Lung (tissue), 17 donors: ENCODE measurements at places on chromosomes 4 and X.

DNA sequence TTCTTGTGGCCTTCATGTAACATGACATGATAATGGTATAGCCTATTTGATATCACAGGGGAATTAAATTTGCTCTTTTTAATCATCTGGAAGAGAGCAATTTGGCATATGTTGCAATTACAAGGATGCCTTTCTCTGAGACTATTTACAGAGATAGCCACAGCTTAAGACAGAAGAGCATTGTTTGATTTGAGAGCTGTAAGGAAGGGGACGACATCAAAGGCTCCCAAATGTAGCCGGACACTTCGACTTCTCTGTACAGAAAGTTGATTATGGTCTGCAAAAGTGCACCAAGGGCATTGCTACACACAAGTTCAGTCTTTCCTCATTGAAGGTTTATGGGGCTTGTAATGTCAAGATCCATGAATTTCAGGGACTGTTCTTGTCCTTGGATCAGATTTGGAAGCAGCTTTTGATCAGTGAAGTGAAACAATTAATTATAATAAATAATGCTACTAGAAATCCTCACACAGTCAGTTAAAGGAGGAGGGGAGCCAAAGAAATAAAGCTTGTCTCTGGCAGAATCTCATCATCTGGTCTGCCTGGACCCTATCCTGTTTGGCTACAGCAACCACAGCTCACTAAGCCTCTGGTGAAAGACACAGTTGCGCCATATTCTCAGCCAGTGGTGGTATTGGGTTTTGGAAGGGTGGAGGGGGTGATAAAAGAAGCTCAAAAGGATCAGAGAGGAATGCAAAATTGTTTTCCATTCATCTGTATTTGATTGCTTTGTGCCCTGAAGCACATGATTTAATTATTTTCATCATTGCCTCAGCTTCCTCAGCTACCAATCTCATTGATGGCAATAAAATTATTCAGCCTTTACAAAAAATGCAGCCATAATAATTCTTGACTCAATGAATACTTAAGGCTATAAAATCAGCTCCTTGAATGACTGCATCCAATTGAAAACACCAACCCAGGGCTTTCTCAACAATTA lies 654.3 kb upstream of the LCORL start:
- no peak for DNase-seq

- peak; percentile 99 for DNase-seq
These were observed at the start of gene SLC25A6 for GRCh38 chrX:1391707-1392375. TSS of gene SLC25A6 (minus strand) at chrX:1392113. CDS start at chrX:1392009, 104 bp downstream.

- DNase-seq, result no peak
These were observed 138.3 kb upstream of the PUDP start for GRCh38 chrX:7286168-7286837.

GRCh38 chrX:11739776-11740175 lies 18.3 kb upstream of the MSL3 start:
- no peak for DNase-seq

GRCh38 chrX:115689931-115690330 lies 129.0 kb downstream of the PLS3 start:
- DNase-seq, result no peak

- DNase-seq, result no peak
These were observed 12.4 kb downstream of the NKX1-1 start for GRCh38 chr4:1393866-1394265.

DNA sequence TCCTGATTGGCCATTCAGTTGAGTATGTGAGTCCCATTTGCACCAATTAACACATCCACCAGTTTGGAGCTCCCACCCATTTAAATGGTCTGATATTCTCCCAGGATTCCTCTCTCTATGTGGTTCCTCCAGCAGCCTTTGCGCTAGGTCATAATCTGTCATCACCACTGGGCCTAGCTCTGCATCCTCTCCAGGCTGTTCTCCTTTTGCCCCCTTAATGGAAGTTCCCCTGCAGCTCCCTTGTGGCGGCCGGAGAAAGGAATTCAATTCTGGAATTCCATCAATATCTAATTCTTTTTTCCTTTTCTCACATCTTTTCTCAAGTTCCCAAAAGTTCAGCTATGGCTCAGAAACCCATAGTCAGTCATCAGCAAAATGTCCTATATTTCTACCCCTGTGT lies 2184.4 kb upstream of the AGA start:
- no peak for DNase-seq

GRCh38 chr4:138871555-138871875 lies 144.1 kb upstream of the NOCT start:
- DNase-seq, result peak; percentile 27

- DNase-seq, result no peak
These were observed 54.8 kb downstream of the CASP6 start for GRCh38 chr4:109648266-109648996.

DNA sequence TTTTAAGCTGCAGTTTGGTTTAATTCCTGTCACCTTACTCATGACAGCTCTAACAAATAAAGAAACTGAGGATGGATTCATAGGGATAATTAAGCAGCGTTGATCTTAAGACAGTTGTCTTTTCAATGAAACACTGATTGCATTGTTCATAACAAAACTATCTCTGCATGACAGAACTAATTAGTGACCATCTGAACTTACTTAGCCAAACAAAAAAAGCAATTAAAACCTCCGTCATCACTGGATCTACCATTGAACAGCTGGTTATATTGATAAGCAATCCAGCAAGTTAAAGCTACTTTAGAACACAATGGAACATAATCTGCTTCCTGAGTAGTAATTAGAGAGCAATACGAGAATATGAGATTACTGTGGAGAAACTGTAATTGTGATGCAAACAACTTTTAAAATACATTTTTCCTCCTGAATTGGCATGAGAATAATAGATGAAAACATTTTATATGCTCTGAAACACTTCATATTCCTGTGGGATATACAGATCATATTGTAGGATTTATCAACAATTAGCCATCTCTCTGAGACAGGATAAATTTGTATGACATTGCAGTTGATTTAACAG lies 2576.8 kb downstream of the PCDH7 start:
- no peak for DNase-seq

DNA sequence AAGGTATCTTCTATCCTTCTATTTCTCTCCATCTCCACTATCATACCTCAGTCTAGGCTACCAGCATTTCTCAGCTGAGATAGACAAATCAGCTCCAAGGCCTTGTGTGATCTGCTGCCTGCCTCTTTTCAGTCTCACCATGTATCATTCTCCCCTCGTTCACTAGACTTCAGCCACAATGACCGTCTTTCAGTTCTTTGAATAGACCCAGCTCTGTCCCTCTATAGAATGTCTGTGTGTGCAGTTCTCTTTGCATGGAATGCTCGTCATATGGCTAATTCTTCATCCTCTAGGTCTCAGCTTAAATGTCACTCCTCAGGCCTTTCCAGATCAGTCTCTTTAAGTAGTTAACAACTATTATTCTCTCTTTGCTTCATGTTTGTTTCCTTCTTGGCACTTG lies 6.5 kb downstream of the IGBP1 start:
- no peak for DNase-seq

DNA sequence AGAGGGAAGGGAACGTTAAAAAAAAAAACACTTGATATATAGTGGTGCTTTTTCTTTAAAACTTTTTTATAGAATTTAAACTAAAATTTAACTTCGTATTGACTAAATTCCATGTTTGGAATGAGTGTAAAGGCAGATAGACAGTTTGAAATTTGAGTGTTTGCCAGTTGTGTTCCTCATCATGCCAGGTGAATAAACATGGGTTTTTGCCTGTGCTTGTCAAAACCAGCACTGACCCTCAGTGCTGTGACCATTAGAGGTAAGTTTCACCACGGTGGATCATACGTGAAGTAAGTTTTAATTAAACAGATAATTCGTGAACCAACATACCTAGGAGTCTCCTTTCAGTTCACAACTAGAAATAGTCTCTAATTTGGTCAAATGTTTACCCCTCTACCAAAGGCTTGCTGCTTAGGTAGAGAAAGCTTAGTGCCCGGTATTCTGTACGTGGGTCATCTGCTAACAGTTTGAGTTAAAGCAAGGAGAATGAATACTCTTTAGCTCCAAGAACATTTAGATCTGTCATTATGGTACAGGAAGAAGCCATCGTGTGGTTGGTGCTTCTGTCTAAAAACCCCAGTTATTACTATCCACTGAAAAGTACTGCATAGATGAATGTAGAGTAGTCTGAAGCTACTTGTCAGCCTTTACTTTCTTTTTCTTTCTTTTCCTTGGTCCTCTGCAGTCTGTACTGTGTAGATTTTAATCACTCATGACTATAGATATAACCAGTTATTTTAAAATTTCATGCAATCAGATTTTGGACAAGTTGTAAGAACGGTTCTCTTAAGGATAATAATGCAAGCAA lies 32.7 kb downstream of the KIAA0232 start:
- no peak for DNase-seq

GRCh38 chrX:71106427-71106826 lies at the start of gene CXorf65:
TSS of gene CXorf65 (minus strand) at chrX:71106740. CDS start at chrX:71106556, 184 bp downstream.
- no peak for DNase-seq

DNA sequence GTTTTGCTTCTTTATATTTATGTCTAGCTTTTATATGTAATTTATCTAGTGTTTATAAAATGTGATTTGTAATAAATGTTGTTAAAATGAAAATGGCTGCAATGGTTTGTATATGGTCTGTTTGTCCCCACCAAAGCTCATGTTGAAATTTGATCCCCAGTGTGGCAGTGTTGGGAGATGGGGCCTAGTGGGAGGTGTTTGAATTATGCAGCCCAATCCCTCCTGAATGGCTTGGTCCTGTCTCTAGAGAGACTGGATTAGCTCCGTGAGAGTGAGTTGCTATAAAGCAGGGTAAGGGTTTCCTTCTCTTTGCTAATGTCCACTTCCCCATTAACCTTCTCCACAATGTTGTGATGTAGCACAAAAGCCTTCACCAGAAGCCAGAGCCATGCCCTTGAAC lies 30.0 kb upstream of the JADE3 start:
- DNase-seq, result no peak

DNA sequence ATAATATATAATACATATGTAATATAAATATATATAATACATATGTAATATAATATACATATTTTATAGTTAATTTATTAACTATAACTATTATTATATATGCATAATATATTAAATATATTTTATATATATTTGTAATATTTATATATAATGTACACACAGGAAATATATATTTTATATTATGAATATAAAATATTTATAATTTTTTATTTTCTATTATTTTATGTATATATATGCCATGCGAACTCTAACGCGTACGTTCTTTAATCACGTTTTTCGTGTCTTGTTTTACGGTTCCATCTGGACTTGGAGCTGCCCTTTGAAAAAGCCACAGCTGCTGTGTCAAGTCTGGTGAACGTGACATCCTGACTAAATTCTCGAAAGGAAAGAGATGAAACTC lies 332.1 kb downstream of the ASMT start:
- DNase-seq, result no peak

DNA sequence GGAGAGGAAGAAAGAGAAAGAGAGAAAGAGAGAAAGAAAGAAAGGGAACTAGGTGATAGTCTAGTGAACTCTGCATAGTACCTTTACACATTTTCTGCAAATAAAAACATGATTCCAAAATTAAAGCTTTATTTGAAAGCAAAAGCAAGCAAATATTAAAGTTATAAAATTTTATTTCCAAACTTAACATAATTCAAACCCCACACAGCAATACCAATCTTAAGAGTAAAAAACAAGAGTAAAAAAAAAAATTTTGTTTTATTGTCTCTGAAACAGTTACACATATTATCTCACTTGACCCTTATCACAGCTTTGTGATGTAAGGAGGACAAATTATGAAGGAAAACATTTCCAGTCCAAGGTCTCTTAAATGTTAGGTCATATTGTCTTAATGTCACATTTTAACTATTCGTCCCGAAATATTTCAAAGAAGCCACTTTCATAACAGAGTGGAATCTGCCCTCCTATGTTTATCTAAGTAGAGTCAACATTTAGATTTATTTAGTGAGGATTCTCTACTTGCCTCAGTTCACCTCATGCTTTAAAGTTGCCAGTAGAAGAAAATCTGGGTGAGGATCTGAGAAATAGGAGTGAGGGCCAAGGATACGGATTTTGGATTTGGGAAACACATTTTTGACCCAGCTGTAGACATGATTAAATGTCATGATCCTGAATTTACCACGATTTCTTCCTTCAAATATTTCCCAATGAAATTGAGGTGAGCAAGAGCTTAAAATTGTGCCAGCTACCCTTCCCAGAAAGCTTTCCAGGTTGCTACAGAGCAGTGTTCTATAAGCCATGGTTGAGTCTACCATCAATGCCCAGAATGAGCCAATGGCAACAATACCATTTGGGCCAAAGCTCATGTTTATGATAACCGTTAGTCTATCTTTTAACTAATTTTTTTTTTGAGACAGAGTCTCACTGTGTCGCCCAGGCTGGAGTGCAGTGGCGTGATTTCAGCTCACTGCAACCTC lies 7.5 kb upstream of the FGA start:
- DNase-seq, result no peak

GRCh38 chrX:66051980-66052379 lies 12.1 kb upstream of the VSIG4 start:
- DNase-seq, result no peak

DNA sequence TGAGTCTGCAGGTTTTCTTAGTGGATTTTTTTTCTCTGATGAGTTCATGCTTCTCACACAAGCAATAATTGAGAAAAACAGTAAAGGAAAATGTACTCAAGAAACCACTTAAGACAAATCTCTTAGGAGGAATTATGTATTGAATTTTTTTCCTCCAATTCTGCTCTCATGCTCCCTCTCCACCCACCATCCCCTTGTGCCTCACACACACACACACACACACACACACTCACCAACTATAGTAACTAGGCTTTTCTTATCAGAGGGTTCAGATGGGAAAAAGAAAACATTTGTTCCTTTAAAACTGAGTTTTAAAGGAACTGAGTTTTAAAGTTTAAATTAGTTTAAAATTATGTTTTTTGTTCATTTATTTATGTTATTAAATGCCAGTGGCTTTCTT lies 47.0 kb upstream of the ANXA10 start:
- DNase-seq, result peak; percentile 12

DNA sequence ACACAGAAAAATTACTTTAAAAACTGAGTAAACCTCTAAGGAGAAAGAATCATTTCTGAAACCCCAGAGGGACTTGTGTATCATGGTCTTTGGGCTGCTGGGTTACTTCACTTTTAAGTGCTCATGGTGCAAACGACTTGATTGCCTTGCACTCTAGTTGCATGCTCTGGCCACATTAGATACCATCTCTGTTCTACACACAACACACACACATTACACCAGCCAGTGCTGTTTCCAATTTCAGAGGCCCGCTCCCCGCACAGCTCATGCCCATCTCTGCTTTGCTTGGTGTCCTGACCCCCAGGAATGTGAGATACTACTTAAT lies 2.1 kb downstream of the PPP3CA start:
- peak; percentile 21 for DNase-seq

- no peak for DNase-seq
These were observed 6.7 kb upstream of the LRBA start for GRCh38 chr4:151021637-151022334.
